Foreskin melanocyte (primary cell): ENCODE measurements at places on chromosomes 16 and 17.

GRCh38 chr17:61928101-61928436 lies 287 bp upstream of the INTS2 start:
- no peak for DNase-seq

- DNase-seq = no peak
Observed at GRCh38 chr16:51237207-51237606, 86.1 kb upstream of the SALL1 start.

DNA sequence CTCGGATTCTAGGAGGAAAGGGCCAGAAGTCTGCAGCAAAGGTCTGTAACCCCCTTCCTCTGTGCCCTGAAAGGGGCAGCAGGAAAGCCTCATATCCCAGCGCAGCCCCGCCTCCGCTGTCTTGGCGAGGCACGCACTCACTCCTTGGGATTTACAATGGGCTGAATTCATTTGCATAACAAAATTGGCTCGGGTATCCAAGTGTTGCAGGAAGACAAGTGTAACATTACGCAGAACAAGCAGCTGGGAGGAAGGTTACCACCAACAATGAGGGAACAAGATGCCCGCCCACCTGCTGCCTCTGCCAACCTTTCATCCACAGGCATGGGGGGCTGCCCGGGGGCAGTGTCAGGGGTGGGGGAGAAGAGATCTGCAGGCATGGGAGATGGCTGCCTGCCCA lies 130.4 kb downstream of the MRM1 start:
- no peak for DNase-seq

DNA sequence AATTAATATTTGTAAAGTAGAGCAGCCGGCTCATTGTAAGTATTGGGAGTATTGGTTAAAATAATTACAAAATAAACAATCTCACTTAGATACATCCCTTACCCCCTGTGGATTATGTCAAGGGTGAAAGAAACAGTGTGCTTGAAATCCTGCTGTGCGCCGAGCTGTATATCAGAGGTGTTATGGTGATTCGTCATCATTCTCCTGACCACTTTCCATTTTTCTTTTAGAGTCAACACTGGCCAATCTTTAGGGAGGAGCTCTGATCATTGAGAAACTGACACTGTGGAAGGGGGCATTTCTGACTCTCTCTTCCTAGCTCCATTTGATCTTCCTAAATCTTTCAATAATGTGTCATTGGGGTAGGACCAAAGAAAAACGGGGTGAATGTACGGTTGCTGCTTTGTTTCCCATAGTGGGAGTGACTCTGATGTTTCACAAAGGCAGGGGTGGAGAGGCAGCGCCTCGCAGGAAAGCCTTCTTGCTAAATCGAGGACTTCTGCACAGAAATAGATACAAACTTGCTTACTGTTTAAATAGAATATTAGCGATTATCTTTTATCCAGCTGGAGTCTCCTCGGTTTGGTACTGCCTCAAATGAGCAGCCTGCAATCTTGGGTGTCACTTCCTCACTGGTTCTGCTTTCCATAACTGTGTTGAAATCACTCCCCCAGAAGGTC lies 123.4 kb downstream of the PRKCB start:
- DNase-seq = no peak

GRCh38 chr16:78684030-78684611 lies 584.7 kb downstream of the WWOX start:
- DNase-seq = no peak

DNA sequence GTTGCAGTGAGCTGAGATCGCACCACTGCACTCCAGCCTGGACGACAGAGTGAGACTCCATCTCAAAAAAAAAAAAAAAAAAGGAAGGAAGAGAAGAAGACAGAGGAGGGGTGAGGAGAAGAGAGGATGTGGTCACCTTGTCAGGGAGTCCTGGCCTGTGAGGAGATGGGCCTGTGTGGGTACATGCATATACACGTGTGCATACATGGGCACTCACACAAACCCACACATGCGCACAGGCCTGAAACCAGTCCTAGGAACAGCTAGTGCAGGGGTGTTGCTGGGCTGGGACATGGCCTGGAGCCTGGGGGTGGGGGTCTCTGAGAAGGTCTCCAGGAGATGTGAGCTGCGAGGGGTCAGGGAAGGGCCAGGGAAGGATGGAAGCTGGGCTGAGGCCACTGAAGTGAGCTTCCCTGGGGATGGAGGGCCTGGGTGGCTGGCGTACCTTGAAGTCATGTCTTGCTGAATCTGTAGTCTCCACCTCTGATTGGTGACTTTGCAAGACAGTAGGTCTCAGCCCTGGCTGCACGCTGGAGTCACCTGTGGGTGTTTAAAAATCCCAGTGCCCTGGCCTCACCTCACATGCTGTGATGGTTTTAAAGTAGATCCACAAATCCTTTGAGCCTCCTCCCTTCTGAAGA lies 72.4 kb downstream of the MRM1 start:
- DNase-seq = no peak

DNA sequence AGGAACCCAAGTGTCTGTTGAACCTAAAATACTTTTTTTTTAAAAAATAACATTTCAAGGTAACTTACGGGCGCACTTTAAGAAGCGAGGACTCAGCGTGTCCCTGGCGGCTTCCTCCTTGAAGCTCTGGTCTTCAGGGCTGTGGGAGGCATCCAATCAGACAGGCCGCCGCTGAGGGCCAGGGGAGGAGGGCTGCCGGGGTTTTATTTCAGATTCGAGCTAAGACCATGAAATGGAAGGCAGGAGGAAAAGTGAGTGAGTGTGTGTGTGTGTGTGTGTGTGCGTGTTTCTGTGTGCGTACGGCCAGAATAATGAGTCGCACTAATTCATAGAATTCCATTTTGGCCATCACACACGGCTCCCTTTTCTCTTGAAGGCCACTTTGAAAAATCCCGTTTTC lies 41.1 kb downstream of the C16orf78 start:
- no peak for DNase-seq

DNA sequence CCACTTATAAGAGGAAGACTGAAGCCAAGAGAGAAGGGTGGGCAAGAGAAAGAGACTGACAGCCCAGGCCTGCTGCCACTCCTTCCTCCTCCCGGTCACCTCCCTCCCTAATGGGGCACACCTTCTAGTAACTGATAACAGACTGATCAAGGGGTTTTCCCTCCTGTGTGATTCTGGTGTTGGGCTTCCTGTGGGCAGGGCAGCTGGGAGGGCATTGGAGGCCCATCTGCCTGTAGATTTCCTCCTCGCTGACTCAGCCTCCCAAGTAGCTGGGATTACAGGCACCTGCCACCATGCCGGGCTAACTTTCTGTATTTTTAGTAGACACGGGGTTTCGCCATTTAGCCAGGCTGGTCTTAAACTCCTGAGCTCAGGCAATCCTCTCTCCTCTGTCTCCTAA lies 16.2 kb downstream of the CA4 start:
- no peak for DNase-seq

DNA sequence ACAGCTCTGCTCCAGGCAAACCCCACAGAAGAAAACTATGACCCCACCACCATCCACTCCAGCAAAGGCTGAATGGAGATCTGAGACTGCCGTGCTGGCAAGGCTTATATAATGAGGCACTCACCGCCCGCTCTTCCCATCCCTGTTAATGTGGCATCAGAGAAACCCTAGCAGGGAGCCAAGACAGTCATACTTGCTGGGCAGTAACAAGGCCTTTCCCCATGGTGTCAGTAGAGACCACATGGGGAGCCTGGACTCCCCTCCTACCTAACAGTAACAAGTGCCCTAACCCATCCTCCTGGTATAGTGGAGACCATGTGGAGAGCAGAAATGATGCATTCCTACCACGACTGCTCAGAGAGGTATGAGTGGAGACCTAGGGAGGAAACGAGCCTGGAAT lies 235.2 kb downstream of the C16orf78 start:
- no peak for DNase-seq

DNA sequence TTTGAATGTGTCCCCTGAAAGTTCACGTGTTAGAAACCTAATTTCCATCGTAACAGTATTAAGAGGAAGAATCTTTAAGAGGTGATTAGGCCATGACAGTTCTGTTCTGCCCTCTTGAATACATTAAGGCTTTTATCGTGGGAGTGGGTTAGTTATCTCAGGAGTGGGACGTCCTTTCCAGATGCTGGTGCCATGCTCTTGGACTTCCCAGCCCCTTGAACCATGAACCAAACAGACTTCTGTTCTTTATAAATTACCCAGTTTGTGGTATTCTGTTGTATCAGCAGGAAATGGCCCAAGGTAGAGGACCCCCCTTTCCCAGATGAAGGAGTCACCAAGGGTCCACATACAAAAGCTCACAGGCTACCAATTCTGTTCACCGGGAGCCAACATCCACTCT lies 10.1 kb downstream of the GTF3C1 start:
- DNase-seq = no peak

DNA sequence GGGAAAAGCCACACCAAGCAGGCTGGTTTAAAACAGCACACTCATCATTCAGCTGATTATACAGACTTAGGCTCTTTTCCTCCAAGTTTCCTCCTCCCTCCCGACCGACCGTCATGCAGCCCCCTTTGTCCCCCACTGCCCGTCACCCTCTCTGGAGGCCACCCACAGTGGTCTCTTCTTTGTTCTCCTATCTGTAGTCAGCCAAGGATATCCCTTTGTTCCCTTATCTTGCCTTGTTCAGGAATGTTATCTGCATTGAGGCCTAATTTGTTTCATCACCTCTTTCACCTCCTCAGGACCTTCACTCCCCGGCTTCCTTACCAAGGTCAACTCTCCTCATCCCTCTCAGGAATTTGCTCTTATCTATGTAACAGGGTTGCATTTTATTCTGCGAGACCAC lies 186.4 kb upstream of the CDH13 start:
- DNase-seq = no peak

DNA sequence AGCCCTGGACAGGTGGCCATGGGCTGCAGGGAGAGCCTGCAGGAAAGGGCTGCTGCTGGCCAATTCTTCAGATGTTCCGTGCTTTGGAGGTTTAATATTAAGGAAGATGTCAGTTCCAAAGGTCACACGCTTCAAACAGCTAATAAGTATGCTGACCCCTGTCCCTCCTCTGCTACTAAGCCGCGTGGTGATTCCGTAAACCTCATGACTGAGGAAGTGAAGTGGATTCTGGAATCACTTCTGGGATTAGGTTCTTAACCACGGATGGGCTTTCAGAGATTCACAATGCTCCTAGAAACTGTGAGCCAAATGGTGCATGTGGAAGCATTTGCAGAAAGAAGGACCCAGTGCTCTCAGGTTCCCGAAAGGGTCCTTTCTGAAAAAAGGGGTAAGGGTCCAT lies 28.5 kb upstream of the ERN1 start:
- DNase-seq = no peak

DNA sequence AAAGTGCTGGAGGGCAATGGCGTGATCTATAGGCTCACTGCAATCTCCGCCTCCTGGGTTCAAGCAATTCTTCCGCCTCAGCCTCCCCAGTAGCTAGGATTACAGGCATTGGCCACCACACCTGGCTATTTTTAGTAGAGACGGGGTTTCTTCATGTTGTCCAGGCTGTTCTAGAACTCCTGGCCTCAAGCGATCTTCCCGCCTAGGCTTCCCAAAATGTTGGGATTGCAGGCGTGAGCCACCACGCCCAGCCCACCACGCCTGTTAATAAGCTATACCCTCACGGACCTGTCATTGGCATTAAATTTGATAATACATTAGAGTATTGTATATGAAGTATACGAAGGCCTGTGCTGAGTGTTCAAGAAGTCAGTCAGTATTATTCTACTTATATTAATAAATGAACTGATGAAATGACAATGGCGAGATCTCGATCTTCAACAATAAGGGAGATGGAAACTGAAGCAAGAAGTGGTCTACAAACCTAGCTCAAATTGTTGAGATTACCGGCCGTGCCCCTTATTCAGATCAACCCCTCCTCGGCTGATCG lies 818 bp upstream of the BCAS3 start:
- DNase-seq = no peak

- peak; percentile 96 for DNase-seq
Observed at GRCh38 chr16:69921127-69921526, 30.0 kb upstream of the CLEC18A start.

- DNase-seq = peak; percentile 69
Observed at GRCh38 chr17:32519228-32520103, 32.7 kb downstream of the CDK5R1 start.

GRCh38 chr17:31548709-31549108 lies 157.2 kb downstream of the RAB11FIP4 start:
- DNase-seq = no peak

- no peak for DNase-seq
Observed at GRCh38 chr17:19270704-19271611, 33.8 kb downstream of the EPN2 start.

DNA sequence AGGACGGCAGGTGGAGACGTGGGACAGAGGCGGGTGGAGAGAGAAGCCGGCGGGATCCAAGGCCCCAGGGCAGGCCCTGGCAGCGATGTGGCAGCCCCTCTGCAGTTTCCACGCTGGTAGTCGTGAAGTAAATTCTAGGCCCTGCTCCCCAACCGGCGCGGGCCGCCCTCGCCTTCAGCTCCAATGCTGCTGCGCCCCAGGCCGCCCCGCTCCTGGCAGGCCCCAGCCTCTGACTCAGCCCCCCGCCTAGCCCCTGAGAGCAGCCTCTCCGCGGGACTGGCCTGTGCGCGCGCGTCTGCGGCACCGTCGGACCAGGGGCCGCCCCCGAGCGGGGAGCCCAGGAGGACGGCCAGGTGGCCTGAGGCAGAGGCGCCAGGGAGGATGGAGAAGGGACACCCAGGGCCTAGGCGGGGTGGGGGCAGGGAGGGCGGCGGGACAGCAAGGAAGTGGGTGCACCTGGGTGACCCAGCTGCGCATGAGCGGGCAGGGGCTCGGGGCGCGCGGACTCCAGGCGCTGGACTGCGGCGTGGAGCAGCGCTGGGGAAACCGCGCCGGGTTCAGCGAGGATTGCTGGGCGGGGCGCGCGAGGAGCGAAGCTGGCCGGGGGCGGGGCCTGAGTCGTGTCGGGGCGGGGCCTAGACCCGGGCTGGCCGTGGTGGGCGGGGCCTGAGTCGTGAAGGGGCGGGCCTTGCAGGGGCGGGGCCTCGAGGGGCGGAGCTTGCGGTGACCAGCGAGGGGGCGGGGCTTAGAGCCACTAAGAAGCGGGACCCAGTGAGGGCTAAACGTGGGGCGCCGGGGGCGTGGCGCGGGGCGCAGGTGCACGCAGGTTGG lies 29.6 kb downstream of the ZNF778 start:
- DNase-seq = peak; percentile 26

GRCh38 chr16:21565861-21566669 lies 33.3 kb upstream of the METTL9 start:
- DNase-seq = no peak

- no peak for DNase-seq
Observed at GRCh38 chr16:49542391-49542891, 168.8 kb downstream of the C16orf78 start.

- DNase-seq = no peak
Observed at GRCh38 chr17:57945996-57946797, 9.0 kb downstream of the CUEDC1 start.

DNA sequence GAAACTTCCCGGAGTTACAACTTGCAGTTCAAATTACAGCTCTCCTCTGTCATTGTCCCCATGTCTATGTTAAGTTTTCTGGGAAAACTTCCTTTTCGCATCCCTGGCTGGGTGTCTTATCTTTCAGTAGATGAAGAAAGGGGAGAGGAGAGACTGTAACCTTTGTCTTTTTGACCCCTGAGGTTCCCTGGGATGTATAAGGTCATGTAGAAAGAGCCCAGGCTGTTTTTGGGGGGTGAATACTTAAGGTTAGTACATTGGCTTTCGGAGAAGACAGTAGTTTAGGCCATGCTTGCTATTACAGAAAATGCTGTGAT lies 31.1 kb downstream of the HS3ST3B1 start:
- DNase-seq = no peak
